ENCODE measurements at places on chromosomes 4 and X.

DNA sequence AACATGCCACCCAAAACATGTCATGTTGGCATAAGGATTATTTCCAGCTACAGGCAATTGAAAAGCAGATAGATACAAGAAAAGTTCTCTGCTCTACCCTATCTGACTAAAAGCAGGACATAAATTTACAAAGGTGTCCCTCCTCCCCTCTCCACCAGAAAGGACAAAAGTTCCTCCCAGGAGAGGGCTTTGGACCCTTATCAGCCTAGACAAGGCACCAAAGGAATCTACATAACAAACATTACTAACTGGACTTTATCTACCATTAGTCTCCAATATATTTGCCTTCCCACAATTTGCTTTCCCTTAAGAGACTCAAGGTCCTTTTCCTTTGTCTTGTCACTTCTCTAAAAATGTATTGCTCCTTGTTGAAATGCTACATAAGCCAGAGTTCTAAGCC lies 55.6 kb downstream of the ADGRA3 start:
- no peak for DNase-seq

GRCh38 chr4:124753941-124754581 lies 41.5 kb upstream of the ANKRD50 start:
- DNase-seq = no peak

GRCh38 chrX:153763989-153764755 lies at the start of gene PLXNB3:
Gene PLXNB3 (plus strand): TSS chrX:153764249. CDS start chrX:153765536, 1,287 bp downstream.
- DNase-seq = peak; percentile 90

DNA sequence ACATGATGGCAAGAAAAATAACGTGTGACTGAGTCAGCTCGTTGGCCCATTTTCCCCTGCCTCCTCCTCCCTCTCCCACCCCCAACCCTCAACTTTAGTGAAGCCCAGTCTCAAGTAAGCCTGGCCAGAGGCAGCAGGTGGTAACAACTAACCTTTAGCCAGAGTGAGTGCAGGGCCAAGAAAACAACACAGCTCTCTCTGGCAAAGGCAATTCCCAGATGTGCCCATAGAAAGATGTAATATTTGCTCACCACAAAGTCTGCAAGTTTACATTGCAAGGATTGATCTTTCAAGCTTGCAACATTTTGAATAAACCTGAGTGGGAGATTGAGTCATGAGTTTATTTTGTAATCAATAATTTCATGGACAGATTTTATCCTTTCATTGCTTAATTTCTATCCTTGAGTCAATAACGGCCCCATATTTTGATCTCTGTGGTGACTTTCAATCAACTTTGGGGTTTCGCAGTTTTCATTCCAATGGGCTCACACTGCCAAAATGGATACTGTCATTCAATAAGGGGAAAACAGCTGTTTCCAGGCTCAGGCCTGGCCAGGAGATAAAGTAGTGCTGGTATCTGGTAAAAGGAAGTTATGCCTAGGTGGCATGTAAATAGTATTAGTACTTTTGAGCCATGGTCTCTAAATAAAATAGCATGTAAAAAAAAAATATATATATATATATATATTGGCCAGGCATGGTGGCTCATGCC lies 130.7 kb upstream of the TMEM164 start:
- no peak for DNase-seq

DNA sequence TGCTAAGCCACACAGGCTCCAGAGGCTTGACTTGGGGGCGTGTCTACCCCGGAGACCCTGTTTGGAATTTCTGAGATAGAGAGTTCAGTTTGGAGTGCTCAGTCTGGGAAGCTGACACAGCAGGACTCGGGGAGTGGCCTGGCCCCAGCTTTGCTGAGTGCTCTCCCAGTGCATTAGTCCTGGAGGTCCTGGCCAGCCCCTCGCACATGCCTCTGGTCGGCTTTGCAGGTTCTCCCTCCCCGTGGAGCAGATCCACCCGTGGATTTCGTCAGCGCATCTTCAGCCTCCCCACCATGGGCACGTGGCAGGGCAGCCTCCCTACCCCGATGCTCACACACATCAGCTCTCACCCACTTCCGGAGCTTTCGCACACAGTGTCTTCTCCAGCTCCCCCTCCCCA lies 65.2 kb downstream of the PSAPL1 start:
- no peak for DNase-seq

DNA sequence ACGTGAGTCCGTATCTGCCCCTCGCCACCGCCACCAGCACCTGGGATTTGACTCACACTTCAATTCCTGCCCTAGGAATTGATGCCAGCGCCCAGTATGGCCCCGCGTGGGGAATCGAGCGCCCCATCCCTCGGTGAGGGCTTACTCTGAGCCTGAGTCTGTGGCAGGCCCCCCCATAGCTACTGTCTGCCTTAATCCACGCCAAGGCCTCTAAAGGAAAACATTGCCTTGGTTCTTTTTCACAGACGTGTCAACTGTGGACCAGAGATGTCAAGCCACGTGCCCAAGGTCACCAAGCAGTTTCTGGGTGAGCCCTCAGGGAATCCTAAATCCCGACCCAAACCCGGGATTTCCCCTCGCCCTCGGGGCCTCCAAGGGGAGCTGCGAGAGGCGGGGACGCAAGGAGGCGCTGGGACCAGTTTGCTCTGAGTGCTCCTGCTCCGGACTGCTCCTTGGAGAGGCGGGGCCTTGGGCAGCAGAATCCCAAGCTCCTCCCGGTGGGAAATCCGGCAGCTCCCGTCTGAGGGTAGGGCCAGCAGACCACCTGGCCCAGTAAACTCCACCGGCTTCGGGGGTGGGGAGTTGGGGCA lies 12.9 kb downstream of the MSX1 start:
- no peak for DNase-seq

DNA sequence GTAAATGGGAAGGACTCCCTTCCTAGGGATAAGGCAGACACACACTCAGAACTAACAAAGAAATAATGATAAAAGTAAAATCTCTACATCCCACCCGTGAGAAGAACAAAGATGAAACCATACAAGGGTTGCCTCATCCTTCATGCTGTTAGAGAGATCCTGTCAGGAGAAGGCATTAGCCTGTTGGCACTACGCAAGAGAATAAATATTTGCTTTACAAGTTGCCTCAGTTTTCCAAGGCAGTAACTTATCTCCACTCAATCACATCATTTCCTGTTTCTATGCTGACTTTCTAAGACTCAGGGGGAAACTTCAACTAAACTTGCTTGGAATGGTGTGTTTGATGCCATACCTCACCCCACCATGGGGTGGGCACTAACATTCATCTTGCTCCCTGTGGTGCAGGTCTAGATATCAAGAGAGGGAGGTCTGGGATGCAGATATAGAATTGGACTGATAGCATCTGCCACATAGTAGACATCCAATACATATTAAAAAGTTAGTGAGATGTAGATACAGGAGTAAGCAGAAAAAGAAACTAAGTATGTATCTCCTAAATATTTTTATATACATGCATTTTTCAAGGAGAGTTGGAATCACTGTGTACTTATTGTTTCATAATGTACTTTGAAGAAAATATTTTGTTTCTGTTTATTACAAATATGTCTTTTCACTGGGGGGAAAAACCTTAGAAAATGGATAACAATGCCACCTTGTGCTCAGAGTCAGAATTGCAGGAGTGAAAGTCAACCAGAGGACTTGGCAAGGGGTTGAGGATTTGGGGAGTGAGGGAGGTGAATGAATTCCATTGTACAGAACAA lies 57.2 kb upstream of the BEX4 start:
- DNase-seq = peak; percentile 18

DNA sequence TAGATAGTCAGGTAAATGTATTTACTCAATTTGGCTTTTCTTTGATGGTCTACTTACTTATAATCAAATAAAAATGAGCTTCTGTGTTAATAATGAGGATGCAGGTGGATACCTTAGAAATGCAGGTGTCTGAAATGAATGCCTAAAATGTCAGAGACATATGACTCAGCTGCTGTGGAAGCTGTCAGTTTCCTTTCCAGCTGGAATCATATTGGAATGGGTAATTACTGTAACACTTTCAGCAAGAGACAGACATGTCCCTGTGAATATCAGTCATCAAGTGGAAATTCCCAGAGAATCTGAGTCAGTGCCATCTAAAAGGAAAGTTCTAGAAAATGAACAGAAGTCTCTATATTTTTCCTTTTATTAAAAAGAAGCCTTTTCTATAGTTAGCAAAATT lies 783.0 kb upstream of the AADAT start:
- DNase-seq = no peak

GRCh38 chrX:20529301-20529700 lies 262.6 kb upstream of the RPS6KA3 start:
- no peak for DNase-seq

- DNase-seq = peak; percentile 54
Measured at GRCh38 chrX:68018248-68019203, 414.8 kb downstream of the OPHN1 start.

DNA sequence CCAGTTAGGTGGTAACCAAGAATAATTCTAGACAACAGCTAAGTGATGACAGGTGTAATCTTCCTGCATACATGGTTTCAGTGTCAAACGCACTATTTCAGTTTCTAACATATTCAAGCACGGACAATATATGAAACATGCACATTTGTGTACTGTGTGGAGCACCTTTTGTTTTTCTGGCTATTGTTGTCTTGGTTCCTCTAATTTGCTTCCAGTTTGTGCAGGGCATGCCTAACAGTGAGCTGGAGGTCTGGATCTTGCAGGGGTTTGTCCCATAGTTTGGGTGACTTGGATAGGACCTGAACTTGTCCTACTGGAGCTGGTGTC lies 70.5 kb upstream of the TBC1D9 start:
- DNase-seq = no peak

DNA sequence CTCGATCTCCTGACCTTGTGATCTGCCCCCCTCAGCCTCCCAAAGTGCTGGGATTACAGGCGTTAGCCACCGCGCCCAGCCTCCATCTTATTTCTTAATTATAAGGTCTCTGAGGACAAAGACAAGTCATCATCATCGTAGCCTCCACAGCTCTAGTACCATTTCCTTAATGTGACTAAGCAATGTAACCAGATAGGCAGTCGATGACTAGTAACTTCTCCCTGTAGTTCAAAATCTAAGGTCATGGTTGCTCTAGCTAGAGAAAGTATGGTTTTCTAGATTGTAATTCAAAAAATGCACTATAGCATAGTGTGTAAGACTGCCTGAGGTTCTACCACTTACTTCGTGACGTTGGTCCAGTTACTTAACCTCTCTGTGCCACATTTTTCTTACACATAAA lies 6.9 kb downstream of the SLC39A8 start:
- no peak for DNase-seq

DNA sequence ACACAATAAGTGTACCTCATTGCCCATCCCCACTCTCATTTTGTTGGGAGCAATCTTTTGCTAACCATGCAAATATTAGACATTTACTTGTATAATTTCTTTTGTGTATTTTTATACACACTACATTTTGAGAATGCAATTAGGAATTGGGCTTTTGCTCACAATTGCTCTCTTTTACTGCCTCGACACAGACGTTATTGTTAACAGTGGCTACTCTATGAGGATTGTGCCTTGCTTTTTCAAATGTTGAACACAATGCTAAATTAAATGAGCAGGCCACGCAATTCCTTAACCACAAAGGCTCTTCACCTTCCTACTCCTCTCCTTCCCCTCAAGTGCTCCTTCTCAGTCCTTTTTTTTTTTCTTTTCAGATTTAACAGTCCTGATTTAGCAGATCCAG lies 42.8 kb upstream of the HPF1 start:
- DNase-seq = no peak

DNA sequence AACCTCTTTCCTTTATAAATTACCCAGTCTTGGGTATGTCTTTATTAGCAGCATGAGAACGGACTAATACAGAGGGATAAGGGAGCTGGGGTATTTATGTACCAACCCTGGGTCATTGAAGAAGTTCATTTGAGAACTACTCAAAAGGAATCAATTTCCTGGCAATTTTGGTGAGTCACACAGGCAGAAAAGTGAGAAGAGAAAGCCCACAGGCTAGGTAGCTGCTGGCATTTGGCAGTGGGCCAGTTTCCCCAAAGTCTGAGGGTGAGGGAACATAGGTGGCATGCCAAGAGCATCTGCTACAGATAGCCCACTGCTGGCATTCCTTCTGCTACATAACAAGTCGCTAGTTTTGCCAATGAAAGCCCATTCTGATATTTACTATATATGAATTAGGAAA lies 411.2 kb downstream of the MID1IP1 start:
- DNase-seq = no peak

DNA sequence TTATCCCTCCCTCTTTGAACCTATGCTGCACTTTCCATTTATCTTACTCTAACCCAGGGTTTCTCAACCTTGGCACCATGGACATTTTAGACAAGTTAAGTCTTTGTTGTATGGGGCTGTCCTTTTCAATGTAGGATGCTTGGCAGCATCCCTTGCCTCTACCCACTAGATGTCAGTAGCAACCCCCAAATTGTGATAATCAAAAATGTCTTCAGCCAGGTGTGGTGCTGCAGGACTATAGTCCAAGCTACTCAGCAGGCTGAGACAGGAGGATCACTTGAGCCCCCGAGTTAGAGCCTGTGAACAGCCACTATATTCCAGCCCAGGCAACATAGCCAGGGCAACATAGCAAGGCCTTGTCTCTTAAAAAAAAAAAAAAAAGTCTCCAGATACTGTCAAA lies 7.0 kb downstream of the LRCH2 start:
- no peak for DNase-seq

- no peak for DNase-seq
Measured at GRCh38 chr4:22483551-22483981, 32.3 kb downstream of the ADGRA3 start.

GRCh38 chr4:100240008-100240407 lies 49.7 kb upstream of the DDIT4L start:
- DNase-seq = no peak

DNA sequence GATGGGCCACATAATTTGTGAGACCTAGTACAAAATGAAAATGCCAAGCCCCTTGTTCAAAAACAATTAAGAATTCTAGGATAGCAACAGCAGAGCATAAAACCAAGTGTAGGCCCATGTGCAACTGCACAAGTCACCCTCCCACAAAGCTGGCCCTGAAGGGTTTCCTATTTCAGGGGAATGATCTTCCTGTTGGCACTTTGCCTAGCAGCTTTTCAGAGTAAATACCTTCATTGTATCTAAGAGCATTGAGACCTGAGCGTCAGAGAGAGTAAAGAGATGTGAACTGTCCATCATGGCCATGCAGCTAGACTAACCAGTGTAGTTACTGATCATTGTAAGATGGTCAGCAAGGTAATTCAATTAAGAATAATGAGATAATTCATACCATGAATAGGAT lies 113.6 kb downstream of the CNKSR2 start:
- no peak for DNase-seq
